Endodermal cell (in vitro differentiated cells): ENCODE measurements at places on chromosomes 3 and 15.

DNA sequence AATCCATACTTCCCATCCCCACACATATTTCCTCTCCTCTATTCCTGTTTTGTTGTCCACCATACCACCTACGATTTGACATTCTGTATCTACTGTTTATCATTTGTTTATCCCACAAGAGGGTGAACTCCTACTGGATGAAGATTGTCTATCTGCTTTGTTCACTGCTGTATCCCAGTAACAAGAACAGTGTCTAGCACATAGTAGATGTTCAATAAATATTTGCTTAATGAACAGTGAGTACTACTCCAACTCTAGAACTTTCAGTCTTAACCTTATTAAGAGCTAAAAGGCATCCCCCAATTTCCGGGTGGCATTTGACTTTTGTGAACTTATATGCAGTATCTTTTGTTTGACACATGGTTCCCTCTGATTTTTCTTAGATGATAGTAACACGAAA lies 1.3 kb downstream of the PYGO1 start:
- no peak for DNase-seq

GRCh38 chr15:99536422-99537040 lies 29.3 kb upstream of the MEF2A start:
- DNase-seq, result no peak

- no peak for DNase-seq
These were observed 40.1 kb downstream of the TRIM71 start for GRCh38 chr3:32857921-32858320.

GRCh38 chr3:851098-851790 lies 241.6 kb upstream of the CNTN6 start:
- DNase-seq, result peak; percentile 84

DNA sequence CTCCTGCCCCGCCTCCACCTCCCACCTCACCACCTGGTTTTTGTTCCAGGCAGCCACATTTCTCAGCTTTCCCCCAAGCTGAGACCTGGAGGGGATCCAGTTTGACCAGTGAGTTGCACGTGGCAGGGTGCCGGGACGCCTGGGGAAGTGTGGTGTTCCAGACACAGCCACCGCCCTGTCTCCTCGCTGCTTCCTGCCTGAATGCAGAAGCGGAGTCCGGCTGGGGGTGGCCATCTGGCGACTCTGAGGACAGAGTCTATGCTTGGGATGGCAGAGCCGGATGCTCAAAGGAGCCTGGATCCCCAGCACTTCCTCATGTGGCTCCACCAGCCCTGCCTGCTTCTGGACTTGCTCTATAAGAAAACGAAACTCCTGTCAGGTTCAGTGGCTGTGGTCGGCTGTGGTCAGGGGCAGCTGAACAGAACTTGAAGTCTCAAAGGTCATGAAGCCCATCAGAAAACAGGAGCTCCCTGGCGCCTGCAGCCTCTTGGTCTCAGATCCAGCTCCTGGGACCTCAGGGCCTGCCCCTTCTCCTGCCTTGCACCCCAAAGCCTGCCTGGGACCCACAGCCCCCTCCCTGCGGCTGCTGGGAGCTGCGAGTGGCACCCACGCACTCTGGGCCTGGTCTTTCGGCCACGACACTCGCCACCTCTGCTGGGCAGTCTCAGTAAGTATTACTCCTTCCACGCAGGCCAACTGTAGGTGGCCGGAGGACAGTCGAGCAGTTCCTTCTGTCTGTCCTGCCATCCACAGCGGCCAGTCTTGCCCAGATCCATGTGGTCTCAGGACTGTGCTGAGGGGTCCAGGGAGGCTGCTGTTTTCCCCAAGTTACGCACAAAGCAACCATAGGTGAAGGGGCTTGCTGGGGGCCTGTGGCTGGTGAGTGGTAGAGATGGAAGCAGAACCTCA lies 112.8 kb upstream of the MEF2A start:
- DNase-seq, result peak; percentile 38

DNA sequence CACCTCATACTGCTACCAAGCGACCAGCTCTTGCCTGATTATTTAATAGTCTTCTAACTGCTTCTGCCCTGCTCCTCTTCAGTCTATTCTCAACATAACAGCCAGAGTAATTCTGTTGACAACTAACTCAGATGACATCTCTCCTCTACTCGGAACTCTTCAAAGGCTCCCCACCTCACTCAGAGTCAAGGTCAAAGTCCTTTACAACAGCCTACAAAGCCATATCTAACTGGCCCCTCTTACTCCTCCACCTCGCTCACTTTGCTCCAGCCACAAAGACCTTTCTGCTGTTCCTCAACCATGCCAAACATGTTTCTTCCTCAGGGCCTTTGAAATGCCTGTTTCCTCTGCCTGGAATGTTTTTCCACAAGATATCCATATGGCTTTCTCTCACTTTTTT lies 43.6 kb downstream of the PIK3R4 start:
- no peak for DNase-seq

- DNase-seq, result no peak
These were observed 24.9 kb upstream of the PLXNA1 start for GRCh38 chr3:126957776-126958637.

DNA sequence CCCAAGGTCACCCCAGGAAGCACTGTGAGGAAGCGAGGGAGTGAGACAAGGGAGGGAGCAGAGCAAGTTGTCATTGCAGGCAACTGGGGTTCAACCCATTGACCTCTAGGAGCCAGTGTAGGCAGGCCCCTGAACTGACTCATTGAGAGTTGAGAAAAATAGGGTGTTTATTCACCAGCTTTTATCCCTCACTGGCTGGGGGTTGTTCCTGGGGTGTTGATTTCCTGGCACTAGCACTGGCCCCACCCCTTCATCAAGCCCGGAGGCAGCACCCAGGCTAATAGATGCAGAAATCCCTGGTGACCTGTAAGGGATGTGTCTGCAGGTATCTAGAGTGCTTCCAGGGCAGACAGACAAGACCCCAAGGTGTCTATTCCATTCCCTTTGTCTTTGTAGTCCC lies 183.9 kb downstream of the ARRDC4 start:
- DNase-seq, result no peak

DNA sequence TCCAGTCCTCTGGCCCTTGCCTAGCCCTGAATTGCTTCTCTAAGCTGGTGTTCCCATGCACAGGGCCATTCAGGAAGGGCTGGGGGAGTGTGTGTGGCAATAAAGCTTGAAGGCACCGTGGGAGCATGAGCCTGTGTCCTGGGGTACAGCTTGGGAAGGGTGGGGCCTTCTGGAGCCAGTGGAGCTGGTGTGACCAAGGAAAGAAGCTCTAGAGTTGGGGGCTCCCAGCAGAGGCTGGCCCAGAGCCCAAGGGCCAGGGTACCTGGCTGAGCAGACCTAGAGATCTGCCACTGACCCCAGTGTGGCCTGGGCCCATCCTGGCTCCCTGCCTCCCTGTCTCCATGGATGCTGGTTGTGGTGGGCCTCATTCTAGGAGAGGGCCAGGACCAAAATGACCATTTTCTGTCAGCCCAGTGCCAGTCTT lies 8.1 kb downstream of the ABTB1 start:
- DNase-seq, result no peak

GRCh38 chr3:112873632-112874031 lies 27.0 kb upstream of the CD200R1L start:
- DNase-seq, result no peak

GRCh38 chr15:41778521-41778920 lies 4.2 kb downstream of the MAPKBP1 start:
- no peak for DNase-seq

DNA sequence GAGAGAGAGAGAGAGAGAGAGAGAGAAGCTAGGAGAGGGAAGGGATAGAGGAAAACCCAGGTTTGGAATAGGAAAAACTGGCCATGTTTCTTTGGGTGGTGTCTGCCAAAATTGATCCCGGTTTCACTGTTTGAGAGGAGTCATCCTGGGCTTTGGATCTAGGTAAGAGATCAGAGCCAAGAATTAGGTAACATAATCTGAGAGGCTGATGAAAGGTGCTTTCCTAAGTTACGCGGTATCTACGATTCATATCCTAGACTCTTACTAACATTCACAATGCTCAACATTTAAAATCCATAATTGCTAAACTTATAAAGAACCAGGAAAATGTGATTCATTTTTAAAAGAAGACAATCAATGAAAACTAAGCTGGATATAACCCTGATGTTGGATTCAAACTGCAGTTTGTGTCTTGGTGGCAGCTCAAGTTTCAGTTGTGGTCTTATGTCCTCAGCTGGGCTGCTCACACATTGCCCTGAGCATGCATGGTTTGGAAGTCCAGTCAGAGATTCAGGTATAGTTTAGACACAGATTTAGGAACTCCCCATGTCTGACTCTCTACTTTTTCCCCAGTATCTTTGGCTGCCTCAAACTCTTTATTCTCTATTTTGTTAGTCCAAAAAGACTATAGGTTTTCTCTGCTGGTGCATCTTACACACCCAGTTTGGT lies 42.5 kb upstream of the FMN1 start:
- DNase-seq, result no peak

DNA sequence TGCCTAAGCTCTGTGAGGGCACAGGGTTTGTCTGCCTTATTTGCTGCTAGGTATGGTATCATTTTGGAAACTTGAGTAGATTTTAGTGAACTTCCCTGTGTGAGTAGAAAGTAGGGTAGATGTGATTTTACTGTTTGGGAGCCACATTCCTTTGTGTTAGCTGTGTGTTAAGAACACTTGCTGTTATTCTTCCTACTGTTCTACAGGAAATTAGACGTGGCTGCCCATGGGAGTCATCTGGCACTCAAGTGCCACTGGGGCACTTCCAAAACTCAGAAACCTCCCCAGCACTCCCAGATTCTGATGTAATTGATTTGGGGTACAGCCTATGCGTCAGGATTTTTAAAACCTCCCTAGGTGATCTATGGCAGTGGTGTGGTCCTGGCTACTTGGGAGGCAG lies 369.9 kb upstream of the C2CD4B start:
- DNase-seq, result no peak

- DNase-seq, result no peak
These were observed 1.5 kb downstream of the CD80 start for GRCh38 chr3:119557877-119558269.

DNA sequence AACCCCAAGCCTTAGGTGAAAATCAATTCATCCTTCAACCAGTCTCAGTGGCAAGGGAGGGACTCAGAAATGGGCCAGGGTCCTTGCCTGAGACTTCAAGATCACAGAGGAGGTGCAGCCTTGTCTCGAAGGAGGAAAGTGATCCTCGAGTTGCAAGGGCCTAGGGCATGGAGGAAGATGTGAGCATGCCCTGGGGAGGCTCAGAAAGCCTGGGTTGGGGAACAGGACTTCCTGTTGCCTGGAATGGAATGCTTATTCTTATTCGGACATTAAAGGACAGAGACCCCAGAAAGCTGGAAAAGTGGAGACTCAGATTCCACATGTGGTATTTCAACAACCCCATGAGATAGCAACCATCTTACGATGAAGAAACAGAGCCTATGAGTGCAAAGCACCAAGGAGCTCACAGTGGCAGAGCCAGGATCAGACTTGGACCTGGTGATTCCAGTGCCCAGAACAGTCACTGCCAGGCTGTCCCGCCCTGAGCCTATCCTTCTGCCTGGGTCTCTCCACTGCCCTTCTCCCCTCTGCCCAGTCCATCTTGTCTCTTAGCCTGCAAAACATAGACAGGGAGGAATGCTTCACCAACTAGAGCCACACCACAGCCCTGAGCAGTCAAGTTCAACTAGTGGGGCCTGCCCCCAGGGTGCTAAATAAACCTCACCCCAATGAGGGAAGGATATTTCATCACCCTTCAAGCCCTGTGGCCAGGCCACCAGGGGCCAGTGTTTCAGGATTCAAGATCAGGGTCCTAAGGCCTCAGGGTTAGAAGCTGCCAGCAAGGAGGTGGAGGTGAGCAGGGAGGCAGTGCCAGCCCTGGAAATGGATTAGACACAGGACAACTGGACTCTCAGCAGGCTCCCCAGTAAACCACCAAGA lies 21.9 kb downstream of the DAPK2 start:
- peak; percentile 71 for DNase-seq

GRCh38 chr15:45645026-45645980 lies 10.5 kb downstream of the SQOR start:
- DNase-seq, result no peak

DNA sequence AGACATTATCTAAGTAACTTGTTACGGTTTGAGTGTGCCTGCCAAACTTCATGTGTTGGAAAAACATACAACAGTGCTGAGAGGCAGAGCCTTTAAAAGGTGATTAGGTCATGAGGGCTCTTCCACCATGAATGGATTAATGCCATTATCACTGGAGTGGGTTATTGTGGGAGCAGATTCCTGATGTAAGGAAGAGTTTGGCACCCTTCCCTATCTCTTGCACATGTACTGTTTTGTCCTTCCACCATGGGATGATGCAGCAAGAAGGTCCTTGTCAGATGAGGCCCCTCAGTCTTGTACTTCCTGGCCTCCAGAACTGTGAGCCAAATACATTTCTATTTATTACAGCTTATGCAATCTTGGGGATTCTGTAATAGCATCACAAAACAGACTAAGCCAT lies 413.9 kb downstream of the EPHA3 start:
- no peak for DNase-seq

DNA sequence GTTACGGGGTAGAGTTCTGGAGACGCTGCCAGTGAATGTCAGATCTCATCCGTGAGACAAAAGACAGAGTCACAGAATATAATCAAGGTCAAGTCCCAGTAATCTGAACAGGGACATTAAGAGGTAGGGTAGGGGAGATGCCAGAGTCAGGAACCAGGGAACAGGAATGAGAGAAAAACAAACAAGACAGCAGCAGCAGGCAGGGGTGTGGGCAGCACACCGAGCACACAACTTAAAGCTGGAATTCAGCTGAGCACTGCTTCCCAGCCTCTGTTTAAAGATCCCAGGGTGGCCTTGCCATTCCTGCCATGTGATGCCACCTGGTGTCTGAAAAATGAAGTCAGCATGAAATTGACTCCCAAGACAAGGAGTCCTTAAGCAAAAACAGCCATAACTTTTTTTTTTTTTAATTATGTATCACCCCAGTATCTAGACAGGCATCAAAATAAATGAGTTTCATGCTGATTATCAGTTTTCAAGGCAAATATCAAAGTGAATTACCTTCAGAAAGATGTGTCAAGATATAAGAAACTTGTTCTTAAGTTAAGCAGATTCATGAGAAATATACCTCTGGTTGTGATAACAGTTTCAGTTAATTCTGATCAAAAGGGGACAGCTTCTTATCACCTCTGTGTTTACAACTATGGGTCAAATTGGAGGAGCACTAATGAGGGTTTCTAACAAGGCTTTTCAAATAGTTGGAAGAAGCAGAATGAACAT lies 203.7 kb downstream of the SLC9A9 start:
- peak; percentile 87 for DNase-seq

- DNase-seq, result no peak
These were observed 8.9 kb downstream of the CPA3 start for GRCh38 chr3:148873977-148874376.

DNA sequence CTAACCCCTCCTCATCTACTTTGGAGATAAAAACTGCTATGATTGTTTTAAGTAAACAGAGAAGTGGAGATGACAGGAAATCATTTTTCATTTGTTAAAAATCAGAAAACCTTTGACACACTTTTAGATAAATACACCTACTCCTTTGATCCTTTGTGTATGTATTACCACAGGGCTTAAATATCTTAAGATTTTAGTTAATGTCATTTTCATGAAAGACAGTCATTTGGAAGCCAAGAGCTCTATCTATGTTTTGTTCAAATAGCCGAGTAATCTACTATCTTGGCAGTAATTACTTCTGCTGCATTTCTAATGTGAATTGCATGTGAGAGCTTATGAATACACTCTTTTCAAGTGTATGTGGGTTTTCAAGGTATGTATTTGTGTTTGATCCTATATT lies 2.0 kb downstream of the ARPP21 start:
- no peak for DNase-seq
